ENCODE measurements at places on chromosomes 2 and 18. TPM values are rescaled to one million over a fixed set of nuclear protein-coding genes. Genes with fewer than 3 reads are reported as not detected.

Gene C2orf66
- 0.09 TPM for total RNA-seq

Gene UNC80
- total RNA-seq, result not detected

Gene ASB18
- not detected for total RNA-seq

Gene TRIM43
- not detected for total RNA-seq

Gene TSPYL6
- total RNA-seq, result not detected

Gene RAMP1
- total RNA-seq, result 0.19 TPM
